ENCODE measurements at places on chromosomes 4 and X.

DNA sequence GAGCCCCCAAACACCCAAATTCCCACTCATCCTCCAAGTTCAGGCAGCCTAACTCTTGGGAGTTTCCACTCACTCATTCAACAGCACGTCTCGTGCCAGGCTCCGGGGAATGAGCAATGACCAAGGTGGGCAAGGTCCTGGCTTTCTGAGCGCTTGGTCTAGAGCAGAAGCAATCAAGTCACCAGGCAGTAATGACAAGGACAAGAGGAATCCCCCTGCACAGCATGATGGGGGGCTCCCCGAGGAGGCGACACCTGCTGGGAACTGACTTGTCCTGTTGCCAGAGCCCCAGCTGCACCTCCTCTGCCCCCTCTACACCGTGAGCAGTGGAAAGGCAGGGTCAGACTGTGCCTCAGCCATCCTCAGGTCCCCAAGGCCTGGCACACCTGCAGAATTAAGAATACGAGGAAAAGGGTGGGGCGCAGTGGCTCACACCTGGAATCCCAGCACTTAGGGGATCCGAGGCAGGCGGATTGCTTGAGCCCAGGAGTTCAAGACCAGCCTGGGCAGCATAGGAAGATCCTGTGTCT lies 25.7 kb upstream of the MRFAP1 start:
- no peak for DNase-seq

DNA sequence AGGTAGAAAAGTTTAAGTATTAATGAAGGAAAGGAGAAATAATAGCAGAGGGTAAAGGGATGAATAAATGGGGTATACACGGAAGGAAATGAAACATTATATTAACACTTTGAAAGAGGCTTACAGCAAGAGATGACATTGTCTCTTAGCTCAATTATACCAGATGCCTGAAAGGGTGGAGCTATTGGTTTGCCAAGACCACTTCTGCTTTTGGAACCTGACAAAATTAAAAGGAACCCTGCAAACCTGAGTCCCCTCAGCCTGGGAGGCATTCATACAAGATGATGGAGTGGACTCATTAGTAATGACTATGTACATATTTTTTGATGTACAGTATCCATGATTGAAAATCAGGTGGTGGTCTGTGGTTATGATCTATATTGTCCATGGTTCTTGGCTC lies 45.1 kb upstream of the HPF1 start:
- DNase-seq: no peak

DNA sequence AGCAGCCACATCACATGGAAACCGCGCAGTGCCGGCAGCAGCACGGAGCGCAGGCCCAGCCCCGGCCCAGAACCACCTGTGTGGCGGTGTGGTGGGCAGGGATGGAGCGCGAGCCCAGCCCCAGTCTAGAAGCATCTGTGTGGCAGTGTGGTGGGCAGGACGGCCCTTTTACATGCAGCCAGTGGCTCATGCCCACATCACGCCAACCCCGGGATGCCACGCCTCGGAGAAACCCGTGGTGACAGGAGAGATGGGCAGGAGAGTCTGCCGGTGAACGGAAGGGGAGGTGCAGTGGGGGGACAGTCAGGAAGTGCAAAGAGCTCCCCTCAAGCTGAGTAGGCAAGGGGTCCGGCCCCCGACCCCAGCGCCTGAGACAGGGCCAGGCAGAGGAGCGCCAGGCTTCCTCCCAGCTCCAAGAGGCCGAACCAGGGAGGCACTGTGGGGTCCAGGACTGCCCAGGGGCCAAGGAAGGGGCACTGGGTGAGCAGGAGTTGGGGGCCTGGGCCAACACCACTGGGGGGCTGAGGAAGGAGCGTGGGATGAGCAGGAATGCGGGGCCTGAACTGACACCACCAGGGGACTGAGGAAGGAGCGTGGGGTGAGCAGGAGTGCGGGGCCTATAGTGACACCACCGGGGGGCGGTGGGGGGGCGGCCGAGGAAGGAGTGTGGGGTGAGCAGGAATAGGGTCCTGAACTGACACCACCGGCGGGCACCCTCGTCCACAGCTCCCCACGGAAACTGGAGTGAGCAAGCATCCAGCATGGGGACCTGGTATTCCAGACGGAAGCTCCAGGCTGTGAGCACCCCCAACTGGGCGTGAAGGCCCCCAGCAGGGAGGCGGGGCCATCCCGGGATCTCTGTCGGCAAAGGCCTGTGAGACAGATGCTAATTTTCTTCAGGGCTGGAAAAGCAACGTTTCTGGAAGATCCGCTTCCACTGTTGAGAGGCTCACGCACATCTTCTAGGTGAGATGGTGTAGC lies 28.8 kb downstream of the GAK start:
- DNase-seq: no peak

- no peak for DNase-seq
Observed at GRCh38 chr4:163815776-163816175, 321.3 kb downstream of the TMA16 start.

DNA sequence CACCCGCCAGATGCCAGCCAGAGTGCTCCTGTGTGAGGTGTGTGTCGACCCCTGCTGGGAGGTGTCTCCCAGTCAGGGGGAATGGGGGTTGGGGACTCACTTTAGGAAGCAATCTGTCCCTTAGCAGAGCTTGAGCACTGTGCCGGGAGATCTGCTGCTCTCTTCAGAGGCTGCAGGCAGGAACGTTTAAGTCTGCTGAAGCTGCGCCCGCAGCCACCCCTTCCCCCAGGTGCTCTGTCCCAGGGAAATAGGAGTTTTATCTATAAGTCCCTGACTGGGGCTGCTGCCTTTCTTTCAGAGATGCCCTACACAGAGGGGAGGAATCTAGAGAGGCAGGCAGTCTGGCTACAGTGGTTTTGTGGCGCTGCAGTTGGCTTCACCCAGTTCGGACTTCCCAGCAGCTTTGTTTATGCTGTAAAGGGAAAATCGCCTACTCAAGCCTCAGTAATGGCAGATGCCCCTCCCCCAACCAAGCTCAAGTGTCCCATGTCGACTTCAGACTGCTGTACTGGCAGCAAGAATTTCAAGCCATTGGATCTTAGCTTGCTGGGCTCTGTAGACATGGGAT lies 80.8 kb downstream of the CCSER1 start:
- no peak for DNase-seq

- DNase-seq: no peak
Observed at GRCh38 chrX:8939322-8939721, 94.6 kb downstream of the FAM9B start.

DNA sequence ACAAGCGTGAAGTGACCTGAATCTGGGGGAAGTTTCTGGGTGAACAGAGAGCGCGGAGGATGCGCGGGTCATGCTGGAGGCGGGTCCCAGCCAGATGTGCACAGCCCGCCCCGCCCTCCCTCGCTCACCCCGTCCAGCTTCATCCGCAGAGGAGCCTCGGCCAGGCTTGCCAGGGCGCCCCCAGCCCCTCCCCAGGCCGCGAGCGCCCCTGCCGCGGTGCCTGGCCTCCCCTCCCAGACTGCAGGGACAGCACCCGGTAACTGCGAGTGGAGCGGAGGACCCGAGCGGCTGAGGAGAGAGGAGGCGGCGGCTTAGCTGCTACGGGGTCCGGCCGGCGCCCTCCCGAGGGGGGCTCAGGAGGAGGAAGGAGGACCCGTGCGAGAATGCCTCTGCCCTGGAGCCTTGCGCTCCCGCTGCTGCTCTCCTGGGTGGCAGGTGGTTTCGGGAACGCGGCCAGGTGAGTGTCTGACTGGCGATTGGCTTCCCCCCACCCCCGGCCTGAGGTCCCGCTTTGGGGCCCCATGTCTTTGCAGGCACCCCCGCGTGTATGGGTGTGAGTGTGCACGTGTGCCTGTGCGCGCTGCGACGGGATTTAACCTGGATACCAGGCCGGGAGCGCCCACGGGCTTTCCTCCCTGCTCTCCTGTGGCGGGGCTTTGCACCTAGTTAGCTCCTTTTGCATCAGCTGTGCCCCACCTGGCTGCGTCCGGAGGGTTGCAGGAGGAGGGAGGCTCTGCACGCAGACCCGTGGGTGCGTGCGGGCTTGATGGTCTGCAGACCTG lies at the start of gene EGFL6:
Gene EGFL6 (plus strand): TSS at position 123 of the 782 bp plus-strand sequence. CDS start 261 bp downstream, at position 384.
- no peak for DNase-seq

DNA sequence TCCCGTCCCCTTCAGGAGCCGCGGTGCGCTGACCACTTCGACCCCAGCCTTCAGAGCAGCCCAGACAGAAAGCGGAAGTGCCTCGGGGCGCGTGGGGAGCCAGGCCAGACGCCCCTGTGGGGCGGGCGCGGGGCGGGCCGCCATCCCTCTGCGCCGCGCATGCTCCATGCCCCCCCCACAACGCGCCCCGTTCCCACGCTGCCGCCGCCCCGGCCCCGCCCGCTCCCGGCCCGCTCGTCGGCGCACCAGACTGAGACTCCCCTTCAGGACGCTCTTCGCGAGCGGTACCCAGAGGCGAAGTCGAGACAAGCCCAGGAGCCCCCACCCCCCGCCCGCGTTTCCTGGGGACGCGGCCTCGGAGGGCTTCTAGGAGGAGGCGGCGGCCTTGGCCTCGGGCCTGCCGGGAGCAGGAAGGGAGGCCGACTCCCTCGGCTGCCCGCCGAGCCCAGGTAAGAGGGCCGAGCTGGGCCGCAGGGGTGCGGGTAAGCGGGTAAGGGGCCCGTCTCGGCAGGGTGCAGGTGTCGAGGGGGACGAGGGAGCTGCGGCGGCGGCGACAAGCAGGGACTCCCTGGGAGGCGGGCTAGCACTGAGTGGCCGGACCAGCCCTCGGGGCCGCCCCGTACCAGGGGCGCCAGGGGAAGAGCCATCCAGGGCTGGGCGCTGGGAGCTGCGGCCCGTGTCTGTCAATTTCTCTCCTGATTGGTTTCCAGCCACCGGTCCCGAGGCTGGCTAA lies at the start of gene ZFP92:
Gene ZFP92 (plus strand): TSS at position 218 of the 733 bp plus-strand sequence. CDS start 6,851 bp downstream, outside the sequence.
- DNase-seq: no peak

GRCh38 chr4:83062739-83063138 lies 27.8 kb downstream of the COPS4 start:
- no peak for DNase-seq

DNA sequence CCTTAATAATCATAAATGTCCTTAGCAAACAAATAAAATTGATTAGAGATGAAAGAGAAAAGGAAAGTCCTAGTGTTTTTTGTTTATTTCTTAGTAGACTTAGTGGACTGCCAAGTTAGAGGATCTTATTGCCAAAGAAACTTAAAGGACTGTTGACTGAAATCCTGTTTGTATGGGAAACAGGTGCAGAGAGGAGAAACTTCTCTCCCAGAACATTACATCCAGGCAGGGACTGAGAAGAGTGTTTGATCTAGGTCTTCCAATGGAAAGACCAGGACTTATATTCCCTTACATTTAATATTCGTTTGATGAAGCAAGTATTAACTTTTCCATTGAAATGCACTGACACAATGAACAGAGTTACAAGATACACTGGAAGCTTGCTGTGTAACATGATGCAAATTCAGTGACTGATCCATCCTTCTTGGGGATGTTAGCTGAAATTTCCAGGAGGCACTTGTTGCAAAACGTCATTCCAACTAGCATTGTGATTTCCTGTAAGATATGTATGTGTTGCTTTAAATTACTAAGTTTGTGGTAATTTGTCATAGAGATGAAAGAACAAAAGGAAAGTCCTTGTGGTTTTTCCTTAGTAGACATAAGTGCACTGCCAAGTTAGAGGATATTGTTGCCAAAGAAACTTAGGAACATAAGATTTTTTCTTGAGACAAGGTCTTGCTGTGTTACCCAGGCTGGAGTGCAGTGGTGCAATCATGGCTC lies 505.6 kb downstream of the STIM2 start:
- no peak for DNase-seq

DNA sequence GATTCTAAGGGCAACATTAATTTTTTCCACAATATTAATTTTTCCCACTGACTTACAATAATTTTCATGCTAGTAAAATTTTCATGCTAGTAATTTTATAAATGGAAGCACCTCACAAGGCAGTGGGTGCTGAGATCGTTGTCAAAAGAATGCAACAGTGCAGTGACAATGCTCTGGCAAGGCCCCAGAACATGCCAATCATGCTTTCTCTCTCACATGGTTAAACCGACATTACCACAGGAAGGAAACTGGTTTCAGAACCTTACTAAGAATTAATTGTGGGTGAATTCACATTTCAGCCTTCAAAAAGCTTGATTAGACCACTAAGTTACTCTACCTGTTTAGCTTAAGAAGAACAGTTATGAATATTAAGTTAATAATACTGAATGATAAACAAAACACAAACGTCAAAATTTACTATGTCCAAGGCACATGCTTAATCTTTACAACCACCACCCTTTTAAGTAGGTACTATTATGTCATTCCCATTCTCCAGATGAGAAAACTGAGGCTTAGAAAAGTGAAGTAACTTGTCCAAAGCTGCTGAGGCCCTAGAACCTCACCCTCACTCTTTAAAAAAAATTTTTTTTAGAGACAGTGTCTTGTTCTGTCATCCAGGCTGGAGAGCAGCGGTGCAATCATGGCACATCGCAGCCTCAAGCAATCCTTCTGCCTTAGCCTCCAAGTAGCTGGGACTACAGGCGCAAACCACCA lies 10.0 kb upstream of the OPHN1 start:
- no peak for DNase-seq

DNA sequence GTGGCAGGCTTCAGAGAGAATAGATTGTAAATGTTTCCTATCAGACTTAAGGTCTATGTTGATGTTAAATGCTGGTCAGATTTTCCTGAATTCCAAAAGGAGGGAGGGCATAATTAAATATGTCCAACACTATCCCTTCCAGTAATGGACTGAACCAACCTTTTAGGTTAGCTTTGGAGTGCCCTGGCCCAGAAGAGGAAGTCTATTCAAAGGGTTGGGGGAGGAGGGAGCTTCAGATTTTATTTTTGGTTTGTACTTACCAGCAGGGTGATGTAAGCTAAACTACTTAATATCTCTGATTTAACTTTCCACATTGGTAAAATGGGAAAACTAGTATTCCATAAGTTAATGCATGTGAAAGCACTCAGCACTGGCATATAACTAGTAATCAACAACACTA lies 91.1 kb downstream of the RBM46 start:
- no peak for DNase-seq

GRCh38 chr4:16732741-16733140 lies 165.7 kb downstream of the LDB2 start:
- no peak for DNase-seq

DNA sequence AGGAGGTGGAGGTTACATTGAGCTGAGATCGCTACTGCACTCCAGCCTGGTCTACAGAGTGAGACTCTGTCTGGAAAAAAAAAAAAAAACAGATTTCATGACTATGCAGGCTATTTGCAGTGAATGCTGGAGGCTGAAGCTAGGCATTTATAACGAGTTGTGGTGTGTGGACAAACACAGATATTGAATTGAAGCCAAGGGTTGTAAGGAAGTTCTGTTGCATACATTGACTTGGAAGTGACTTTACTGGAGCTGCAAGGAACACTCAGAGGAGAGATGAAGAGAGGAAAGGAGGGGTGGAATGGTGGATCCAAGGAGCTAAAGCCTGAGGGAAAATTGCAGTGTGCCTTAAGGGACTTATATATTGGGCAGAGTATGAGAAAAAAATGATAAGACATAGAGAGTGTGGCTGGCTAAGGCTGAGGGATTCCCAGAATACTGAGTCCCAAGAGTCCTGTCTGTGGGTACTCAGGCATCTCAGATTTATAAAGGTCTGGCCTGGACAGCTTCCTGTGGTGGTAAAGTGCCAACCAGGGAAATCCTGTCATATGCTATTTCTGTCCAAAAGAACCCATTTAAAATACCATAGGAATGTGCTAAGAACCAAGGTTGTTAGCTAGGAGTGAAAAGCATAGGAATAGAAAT lies 87.8 kb upstream of the GUCY1A1 start:
- no peak for DNase-seq

GRCh38 chr4:105092356-105092755 lies 54.3 kb upstream of the TET2 start:
- no peak for DNase-seq

- no peak for DNase-seq
Observed at GRCh38 chr4:27787195-27787594, 926.6 kb downstream of the STIM2 start.

- DNase-seq: no peak
Observed at GRCh38 chr4:122798917-122799316, 27.7 kb upstream of the FGF2 start.
